NCI-H526 (cell line): ENCODE measurements at places on chromosomes 16 and 17.

GRCh38 chr16:50838885-50839284 lies 97.0 kb downstream of the CYLD start:
- DNase-seq = no peak

DNA sequence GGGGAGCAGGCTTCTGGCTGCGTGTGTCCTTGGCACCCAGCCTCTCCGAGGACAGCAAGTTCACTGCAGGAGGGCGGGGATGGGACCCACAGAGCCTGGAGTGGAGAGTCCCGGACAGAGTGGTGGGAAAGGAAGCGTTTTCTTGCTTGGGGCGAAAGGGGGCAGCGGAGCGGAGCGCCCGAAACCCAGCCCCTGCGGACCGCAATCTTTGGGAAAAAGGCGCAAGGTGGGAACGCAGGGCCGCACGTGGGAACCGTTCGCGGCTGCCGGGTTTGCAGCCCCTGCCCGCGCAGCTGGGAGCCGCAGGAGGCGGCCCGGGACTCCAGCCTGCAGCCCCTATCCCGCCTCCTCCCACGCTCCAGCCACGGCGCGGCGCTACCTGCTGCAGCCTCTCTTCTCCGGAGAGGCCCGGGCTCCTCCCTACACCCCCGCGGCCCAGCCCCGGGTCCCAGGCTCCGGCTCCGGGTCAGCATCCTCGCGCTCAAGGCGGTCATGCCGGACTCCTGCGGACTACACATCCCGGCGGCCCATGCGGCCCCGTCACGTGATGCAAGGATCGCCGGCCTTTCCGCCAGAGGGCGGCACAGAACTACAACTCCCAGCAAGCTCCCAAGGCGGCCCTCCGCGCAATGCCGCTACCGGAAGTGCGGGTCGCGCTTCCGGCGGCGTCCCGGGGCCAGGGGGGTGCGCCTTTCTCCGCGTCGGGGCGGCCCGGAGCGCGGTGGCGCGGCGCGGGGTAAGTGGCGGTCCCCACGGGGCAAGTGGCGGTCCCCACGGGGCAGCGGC lies at the start of the genes NTHL1 and TSC2:
Gene NTHL1, minus strand, starts transcription at position 505 of the 786 bp plus-strand sequence. Its CDS starts 11 bp downstream, at position 494.
Gene TSC2, plus strand, starts transcription at position 656 of the 786 bp plus-strand sequence. CDS start 631 bp downstream, outside the sequence.
- DNase-seq = peak; percentile 64

GRCh38 chr16:29663016-29663806 lies at the start of gene SPN:
SPN (plus strand) TSS chr16:29663247; CDS start chr16:29663729, 482 bp downstream.
- peak; percentile 36 for DNase-seq

- DNase-seq = no peak
Observed at GRCh38 chr17:46815474-46816353, 2.8 kb downstream of the WNT3 start.

- no peak for DNase-seq
Observed at GRCh38 chr16:49311823-49312222, 30.2 kb upstream of the CBLN1 start.

DNA sequence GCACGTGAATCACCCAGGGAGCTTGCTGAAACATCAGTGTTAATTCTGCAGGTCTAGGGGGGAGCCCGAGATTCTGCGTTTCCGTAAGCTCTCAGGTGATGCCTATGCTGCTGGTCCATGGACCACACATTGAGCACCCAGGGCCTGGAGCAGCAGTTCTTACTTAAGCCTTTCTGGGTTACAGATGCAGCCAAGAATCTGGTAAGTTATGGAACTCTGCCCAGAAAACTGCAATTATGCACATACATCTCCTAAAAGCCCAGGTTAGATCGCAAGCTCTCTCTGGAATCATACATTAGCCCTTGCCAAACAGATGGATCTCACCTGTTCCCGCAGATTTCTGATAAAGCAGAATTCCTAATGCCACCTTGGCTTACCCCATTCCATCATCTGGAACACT lies 265.9 kb upstream of the SALL1 start:
- no peak for DNase-seq

DNA sequence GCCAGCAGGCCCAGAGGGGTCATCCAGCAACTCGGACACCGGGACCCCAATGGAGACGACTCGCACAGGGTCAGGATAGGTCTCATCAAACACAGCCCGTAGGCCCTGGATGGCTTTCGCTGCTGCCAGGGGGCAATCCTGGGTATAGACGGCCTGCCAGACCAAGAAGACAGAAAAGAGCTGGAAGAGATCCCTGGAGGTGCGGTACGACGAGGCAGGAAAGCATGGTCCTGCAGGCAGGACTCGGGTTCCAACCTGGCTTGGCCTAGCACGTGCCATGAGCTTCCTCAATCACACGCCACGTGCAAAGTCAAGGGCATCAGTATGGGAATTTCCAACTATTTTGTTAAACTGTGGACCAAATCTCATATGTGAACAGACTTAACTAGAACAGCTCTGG lies 6.3 kb upstream of the EXOSC6 start:
- no peak for DNase-seq

- DNase-seq = no peak
Observed at GRCh38 chr16:90044111-90044551, 24.9 kb upstream of the DBNDD1 start.

- no peak for DNase-seq
Observed at GRCh38 chr17:42199416-42200011, 5.2 kb upstream of the GHDC start.

- DNase-seq = no peak
Observed at GRCh38 chr17:76449126-76449525, 3.8 kb downstream of the UBE2O start.

GRCh38 chr17:80979547-80980378 lies 11.9 kb upstream of the CHMP6 start:
- DNase-seq = no peak

- no peak for DNase-seq
Observed at GRCh38 chr16:28082624-28083023, 19.1 kb upstream of the GSG1L start.

DNA sequence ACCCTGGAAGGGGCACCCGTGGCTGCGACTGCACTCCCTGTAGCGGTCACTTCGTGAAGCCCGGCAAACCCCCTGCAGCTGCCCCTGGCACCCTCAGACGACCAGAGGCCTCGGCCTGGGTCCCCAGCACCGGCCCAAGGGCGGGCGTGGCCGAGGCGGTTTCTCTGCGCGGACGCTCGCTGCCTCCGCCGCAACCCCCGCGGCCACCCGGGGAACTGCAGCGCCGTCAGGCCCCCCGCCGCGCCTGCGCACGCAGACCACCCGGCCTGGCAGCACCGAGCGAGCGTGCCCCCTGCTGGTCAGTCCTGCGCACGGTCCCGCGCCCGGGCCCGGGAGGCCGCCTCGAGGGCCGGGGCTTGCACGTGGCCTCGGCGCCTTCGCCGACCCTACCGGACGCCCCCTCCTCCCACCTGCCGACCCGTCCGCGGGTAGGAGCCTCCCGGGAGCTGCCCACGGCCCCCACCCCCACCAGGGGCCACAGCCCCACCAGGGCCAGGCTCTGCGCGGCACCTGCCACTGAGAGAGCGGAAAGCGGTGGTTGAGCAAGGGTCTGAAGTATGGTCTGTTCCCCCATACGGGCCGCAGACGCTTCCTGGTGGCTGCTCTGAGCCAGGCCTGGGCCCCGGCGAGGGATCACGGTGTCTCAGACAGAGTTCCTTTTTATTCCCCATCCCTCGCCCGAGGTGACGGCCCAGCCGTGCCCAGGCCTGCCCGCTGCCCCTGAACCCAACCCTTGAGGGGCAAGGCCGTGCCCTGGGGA lies 11.5 kb upstream of the HS3ST6 start:
- no peak for DNase-seq

DNA sequence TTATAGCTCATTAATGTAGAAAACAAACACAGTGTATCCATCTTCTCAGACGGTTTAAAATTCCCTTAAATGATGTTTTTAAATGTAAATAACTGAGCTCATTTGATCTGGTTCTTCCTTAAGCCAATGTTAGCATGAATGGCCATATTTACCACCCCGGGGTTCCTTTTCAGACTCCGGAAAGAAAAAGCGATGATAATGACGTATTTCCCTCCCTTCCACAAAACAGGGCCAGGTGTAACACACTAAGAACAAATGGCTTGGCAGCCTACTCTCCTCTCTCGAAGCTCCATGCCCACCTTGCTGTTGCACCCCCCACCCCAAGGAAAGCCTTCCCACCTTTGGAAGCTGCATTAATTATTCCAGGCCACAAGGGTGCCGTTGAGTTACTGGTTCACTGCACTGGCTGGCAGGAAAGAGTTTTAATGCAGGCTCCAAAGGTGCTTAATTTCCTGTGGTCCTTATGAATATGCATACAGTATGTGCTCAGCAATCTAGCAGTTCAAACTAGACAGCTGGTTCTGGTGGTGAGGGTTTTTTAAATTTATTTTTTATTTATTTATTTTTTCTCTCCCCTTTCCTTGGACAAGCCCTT lies 378.9 kb downstream of the WWOX start:
- DNase-seq = peak; percentile 25

DNA sequence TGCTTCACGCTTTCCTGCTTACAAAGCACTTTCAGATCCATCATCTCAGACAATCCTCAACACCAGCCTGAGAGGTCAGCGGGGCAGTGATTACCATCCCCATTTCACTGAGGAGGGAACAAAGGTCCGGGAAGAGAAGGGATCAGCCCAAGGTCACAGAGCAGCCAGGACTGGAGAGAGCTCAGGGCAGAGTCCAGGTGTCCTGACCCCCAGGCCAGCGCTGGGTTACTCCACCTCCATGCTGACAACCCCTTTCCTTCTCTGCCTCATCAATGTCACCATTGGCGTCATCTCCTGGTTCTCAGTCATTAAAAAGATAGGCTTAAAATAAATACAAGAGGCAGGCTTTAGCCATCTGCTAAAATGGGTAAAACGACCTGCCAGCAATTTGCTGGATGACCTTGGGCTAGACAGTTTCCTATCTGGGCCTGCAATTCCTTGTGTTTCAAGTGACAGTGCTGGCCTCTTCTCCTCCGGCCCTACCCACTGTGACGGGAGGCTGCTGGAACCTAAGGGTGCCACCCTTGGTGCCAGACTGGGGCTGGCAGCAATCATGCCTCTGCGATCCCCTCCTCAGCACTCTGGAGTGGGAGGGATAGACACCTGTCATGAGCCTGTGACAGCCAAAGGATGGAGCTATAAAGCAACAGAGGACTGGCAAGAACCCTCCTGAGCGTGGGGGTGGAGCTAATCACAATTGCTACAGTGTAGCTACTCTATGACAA lies 79.5 kb upstream of the CCL1 start:
- DNase-seq = no peak

DNA sequence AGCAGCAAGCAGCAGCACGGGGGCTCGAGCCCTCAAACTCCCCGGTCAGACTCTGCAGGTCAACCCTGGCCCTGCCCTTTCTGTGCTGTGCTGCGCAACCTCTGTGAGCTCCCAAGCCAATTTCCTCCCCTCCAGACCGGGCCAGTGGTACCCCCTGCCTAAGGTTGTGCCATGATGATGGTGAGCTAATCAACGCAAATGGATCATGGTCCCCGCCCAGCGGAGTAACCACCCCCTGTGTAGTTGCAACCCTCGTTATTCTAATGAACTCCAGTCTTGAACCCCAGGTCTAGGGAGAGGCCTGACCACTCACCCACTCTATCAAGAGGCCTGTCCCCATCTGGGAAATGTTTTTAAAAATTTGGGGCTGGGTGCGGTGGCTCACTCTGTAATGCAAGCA lies 201.8 kb upstream of the FOXF1 start:
- DNase-seq = no peak

GRCh38 chr16:28873543-28874201 lies 4.6 kb upstream of the ATP2A1 start:
- no peak for DNase-seq

GRCh38 chr17:9212376-9213302 lies 191.3 kb downstream of the NTN1 start:
- DNase-seq = no peak
